ENCODE measurements at places on chromosomes 11 and 22.

GRCh38 chr11:102307727-102308038 is 9.6 kb upstream of the BIRC3 start:
- DNase-seq: no peak

DNA sequence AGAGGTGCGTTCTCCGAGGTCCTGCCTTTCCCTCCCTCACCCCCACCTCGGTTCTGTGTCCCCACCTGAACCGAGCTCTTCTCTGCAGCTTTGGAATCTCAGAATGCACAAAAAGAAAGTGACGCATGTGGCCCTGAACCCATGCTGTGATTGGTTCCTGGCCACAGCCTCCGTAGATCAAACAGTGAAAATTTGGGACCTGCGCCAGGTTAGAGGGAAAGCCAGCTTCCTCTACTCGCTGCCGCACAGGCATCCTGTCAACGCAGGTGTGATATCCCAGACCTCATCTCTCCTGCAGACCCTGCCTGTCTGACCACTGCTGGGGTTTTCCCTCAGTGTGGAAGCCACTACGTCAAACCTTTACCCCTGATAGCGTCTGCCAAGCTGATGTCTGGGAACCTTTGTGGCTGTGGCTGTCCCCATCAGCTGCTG is 13.9 kb downstream of the ACP2 start:
- DNase-seq: peak; percentile 82

GRCh38 chr11:109000531-109000930 is 335.7 kb downstream of the DDX10 start:
- no peak for DNase-seq

DNA sequence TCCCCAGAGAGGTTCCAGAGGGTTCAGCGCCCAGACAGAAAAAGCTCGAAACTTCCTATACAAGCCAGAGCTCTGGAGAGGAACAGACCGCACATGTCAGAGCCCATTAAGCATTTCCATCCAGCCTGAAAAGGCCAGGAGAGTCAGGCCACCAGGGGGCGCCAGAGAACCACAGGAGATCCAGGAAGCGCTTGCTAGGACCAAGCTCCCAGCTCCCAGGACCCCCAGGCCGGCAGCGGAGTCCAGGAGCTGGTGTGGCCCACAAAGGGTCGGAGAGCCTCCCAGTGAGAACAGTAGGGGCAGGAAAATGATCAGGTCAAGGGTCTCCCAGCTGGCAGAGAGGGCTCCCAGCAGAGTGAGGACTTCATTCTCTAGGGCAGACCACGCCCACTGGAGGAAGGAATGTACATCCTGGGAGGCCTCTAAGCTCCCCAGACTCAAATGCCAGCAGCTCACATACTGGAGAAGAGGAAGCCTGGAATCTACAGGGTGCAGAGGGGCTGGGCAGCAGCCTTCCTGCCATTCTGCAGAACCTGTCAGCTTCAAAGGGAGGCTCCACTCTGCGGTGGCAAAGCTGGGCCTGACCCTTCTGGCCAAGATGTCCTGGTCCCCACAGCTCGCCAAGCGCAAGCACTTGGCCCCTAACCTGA is 2.1 kb upstream of the MEI1 start:
- DNase-seq: peak; percentile 75

DNA sequence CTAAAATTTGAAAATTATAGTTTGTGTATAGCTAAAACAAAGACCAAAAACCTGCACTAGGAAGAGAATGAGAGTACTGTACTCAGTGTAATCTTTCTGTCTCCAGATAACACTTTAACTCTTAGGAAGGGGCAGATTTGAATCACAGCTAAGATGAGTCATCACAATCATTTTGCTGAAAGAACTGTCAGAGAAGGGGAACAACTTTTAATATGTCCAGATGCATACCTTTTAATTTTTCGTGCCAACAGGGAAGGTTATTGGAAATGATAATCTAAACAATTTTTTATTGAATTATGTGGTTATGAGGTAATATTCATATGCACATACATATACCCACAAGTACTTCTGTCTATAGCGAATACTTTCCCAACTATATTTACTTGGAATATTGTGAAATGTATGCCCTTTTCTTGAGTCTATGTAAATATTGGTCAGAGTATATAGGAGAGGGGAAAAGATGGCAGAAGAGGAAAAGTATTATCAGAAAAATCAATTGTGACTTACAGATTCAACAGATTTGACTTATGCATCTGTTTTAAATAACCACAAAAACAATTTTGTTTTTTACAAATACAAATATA is 51.1 kb upstream of the MUC15 start:
- no peak for DNase-seq

GRCh38 chr11:61766353-61766841 is 14.0 kb downstream of the MYRF start:
- DNase-seq: no peak

GRCh38 chr22:41405588-41405987 is 23.8 kb downstream of the TEF start:
- DNase-seq: no peak

GRCh38 chr11:47506795-47507562 is 46.0 kb downstream of the CELF1 start:
- no peak for DNase-seq

- DNase-seq: peak; percentile 10
Observed at GRCh38 chr11:94539420-94539819, 4.3 kb upstream of the FUT4 start.

- no peak for DNase-seq
Observed at GRCh38 chr11:96228910-96229309, 114.1 kb downstream of the MAML2 start.

DNA sequence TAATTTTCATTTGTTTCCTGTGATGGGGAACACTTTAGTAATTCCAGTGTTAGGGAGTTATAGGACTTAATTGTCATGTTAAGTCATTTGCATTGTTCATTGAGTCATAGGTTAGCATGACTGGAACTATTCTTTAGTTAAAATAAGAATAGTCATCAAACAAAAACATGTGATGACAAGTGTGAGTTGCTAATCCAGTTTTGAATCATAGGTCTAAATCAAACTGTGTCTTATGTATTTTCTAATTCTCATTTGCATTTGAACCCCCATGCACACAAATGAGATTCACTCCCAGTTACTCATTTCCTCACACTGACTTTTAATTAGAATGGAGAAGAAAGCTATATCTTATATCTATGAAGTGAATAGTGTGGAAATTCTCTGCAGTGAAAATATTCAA is 405.6 kb downstream of the LRRC4C start:
- DNase-seq: no peak

- no peak for DNase-seq
Observed at GRCh38 chr11:2221591-2221990, 48.8 kb downstream of the ASCL2 start.

GRCh38 chr22:46560696-46561295 is 23.4 kb upstream of the CELSR1 start:
- DNase-seq: no peak

DNA sequence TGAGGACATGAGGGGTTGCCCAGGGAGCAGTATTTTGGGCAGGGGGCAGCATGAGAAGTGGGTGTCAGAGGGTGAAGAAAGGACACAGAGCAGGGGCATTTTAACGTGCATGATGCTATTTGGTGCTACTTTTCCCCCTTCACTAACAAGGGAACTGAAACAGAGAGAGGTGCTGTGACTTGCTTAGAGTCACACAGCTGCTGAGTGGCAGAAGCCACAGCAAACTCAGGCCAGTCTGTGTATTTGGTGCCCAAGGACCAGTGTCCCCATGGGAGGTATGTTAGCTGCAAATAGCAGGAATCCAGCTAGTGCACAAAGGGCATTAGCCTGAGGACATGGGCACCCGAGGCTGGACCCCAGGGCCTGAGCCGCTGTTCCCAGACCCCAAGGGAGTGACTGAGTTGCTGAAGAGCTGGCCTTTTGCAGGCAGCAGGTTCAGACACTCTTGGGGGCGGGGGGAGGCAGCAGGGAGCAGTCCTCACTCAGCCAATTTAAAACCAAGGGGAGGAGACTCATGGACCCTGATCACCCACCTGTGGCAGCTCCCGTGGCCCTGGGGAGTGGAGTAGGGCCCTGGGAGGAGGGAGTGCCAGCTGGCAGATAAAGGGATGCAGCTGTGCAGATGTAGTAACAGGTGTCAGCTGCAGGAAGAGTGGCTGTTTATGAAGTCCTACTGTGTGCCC is 14.6 kb downstream of the PARVG start:
- DNase-seq: no peak

- DNase-seq: no peak
Observed at GRCh38 chr11:76665172-76665571, 5.4 kb downstream of the LRRC32 start.

DNA sequence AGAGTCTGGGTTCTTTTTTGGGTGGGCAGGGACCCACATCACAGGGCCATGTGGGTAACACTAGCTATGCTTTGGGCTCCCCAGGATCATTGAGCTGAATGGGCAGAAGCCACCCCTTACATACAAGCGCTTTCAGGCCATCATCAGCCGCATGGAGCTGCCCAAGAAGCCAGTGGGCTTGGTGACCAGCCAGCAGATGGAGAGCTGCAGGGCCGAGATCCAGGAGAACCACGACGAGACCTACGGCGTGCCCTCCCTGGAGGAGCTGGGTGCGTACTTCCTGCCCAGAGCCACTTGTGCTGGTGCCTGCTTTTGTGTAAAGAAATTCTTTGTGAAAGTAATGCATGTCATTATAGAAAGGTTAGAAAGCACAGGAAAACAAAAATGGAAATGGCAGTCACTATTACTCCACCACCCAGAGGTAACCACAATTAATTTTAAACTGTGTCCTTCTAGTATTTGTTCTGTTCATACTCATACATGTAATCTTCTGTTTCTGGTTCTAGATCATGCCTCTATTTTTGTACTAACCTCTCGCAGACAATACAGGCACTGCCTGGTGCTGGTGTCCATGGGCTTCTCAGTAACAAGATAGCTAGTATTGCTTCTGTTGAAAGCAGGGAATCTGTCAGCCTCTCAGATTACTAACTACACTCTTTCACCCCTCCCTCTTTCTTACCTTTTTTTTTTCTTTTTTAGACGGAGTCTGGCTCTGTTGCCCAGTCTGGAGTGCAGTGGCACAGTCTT is 13.7 kb downstream of the CRY2 start:
- DNase-seq: no peak

DNA sequence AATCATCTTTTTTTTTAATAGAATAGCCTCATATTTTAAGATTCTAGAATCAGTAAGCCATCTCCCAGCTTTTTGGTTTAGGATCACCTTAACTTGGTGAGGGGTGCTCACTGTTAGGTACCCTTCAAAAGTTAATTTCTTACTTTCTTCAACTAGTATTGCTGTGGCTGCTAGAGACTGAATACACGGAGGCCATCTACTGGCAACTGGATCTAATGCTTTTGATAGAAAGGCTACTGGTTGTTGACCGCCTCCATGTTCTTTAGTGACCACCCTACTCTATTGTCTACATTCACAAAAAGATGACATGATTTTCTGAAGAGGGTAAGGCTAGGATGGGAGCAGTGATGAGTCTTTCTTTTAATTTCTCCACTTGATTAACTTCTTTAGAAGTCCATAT is 16.7 kb upstream of the ALDH3B2 start:
- DNase-seq: no peak

DNA sequence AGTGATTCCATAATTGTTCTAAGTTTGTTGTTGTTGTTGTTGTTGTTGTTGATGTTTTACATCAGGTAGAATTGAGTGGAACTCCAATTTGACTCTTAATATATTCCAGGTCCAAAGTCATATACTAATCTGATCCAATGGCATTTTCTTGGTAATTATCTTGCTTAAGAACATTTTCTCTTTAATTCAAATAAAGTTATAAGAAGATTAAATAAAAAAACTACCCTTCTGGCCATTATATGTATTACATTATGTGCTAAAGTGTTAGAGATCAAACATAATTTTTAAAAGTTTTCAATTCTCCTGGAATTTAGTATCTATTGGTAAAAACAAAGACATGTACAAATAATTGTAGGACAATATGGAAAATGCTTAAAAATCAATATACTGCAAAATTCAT is 775.4 kb downstream of the LUZP2 start:
- no peak for DNase-seq

- DNase-seq: no peak
Observed at GRCh38 chr11:64711138-64711955, 11.7 kb downstream of the NRXN2 start.

DNA sequence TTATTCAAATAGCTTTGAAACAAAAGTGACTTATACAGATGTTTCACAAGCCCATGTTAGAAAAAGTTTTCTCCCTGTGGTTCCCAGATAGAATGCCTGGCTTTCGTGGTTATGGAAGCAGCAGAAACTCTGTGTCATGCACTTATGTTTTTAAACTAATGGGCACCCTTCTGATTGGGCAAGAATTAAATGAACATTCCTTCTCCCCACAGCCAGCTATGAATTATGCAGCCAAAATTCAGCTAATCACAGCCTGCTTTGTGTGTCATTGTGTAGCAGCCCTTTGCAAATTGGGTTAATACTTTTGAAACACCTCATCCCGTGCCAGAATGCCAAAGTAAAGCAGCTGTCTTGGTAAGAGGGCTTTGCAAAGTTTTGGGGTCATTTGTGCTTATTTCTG is 46.9 kb downstream of the PANX1 start:
- DNase-seq: no peak

DNA sequence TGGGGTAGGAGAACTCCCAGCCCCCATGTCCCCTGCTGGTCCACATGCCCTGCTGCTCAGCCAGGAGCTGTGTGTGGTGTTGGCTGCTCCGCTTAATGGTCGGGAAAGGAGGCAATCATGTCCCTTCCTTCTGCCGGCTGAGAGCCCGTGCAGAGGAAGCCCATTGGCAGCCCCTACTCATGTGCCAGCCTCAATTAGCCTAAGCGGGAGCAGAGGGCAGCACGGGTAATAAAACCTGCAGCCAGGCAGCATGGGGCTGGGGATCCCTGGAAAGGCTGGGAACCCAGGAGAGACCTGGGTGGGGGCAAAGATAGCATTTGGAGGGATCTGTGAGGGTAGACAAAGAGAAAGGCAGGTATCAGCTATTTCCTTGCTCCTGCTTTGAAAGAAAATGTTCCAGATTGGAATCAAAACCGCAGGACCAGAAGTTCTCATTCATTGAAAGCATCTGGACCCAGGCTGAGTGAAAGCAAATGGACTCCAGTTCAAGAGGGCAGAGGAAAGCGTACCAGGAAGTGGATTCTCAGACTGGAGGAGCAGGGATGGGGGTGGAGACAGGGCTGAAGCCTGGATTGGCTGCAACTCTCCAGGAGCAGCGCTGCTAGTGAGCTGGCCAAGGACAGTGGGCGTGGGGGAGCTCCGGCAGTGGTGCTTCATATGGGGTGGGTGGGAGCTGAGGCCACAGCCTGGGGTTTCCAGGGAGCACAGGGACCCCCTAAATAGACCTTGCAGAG is 103.4 kb upstream of the NECTIN1 start:
- DNase-seq: no peak

- no peak for DNase-seq
Observed at GRCh38 chr11:17887779-17888178, 125.1 kb downstream of the SERGEF start.

GRCh38 chr11:58227956-58228615 is 632 bp downstream of the OR10Q1 start:
- no peak for DNase-seq

- no peak for DNase-seq
Observed at GRCh38 chr11:76232026-76232665, 25.8 kb upstream of the WNT11 start.

Data from NCI-H2081 (cell line).